Activated CD8-positive, alpha-beta memory T cell treated with anti-CD3 and anti-CD28 coated beads for 24 hours (primary cell): ENCODE measurements at places on chromosomes 5 and 9.

- no peak for DNase-seq
These were observed 144.7 kb upstream of the RAD23B start for GRCh38 chr9:107138261-107138992.

DNA sequence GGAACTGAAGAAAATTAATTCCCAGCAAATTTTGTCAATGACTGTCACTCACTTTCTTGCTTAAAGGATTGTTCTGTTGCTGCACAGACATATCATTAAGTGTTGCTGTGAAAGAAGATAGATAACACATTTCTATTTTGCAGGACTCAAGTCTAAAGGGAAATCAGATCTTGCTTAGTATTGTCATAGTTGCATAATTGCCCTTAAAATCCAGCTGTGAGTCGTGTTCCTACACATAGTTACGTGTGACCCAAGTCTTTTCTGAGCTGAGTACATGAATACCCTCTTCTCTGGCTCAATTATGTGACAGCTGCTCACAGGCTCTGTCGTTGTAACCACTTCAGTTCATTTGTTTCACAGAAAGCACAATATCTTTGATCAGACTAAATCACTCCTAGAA, 390.8 kb downstream of the DTWD2 start:
- DNase-seq: no peak

- no peak for DNase-seq
These were observed 127.9 kb upstream of the PALM2AKAP2 start for GRCh38 chr9:109652112-109652511.

DNA sequence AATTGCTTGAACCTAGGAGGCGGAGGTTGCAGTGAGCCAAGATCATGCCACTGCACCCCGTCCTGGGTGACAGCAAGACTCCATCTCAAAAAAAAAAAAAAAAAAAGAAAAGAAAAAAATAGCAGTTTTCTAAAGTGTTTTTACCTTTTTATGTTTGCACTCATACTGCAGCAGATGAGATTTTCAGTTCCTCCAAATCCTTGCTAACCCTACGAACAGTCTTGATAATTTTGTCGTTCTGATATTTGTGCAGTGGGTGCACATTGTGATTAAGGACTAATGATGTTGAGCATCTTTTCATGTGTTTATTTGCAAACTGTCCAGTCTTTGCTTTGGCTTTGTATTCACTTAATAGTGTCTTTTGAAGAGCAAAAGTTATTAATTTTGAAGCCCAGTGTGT, 42.9 kb downstream of the ZCCHC7 start:
- no peak for DNase-seq

GRCh38 chr5:53873235-53873634, 312.8 kb downstream of the NDUFS4 start:
- DNase-seq: no peak

DNA sequence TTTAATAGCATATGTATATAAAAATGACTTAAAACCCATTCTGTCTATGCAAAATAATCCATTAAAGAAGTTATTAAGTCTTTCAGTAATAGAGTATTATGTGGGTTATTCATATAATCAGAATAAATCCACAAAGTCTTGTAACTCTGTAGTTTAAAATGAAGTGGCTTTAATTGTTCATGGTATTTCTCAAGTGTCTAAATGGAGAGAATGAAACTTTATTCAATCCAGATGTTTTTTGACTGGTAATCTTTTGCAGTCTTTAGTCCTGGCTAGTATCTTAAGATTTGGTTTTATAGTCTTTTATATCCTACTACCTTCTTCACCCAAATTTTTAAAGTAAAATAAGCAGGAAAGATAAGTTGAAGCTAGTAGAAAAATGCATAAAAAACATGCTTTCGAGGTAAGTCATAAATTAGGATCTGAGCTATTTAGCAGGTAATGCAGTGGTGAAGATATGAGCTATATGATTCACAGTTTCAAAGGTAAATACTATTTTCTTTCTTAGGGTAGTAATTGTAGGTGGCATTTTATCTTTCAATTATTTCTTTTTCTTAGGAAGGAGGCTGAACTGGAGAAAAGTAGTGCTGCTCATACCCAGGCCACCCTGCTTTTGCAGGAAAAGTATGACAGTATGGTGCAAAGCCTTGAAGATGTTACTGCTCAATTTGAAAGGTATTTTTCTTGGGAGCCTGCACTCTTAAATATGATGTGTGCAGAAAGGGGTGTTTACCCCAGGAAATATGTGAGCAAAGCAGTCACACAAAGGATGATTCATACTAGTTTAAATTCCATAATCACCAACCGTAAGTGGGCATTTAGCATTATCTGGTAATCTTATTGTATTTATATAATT, 17.9 kb downstream of the HMMR start:
- DNase-seq: no peak

DNA sequence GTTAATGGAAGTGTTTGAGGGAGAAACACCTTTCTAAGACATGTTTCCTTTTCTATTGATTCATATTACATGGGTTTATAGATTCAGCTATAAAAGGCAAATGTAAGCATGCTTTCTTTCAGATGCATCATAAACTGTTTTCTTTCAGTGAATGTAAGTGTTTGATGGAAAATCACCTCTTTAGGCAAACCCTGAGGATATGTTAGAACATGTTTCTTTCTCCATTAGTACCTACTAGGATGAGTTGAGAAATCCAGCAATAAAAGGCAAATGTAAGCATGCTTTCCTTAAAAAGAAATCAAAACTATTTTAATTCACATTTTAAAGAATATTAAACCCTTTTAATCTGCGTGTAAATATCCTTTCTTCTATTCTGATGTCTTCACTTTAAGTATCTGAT, 31.6 kb downstream of the FNIP1 start:
- no peak for DNase-seq

DNA sequence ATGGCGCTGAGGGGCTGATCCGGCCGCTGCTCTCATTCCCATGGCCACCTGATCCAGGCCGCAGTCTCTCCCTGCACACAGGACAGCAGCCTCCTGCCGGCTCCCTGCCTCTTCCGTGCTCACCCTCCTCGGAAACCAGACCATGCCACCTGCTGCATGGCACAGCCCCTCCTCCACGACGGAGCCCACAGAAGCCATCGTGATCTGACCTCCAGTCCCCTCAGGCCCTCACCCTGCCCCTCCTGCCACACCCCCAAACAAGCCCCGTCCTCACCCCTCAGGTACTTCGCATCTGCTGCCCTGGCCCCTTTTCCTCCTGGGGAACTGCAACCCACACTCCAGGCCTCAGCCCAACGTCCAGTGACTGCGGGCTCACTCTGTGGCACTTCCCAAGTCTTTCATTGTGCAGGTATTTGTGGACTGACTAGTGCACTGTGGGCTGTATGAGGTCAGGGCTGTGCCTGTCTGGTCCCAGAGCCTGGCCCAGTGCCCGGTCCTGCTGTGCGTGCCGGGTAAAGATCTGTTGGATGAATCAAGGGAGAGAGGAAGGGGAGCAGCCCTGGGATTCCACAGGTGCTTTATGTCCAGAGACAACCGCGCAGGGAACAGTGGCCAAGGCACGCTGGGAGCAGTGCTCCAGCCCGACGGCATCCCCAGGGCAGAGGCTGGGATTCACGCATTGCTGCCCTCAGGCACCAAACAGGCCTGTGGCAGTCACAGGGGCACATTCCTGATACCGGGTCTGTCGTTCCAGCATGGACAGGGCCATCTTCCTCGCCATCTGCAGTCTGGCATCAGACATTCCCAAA, 86.1 kb downstream of the ADAMTS2 start:
- DNase-seq: peak; percentile 33

- DNase-seq: no peak
These were observed 112.2 kb downstream of the SCAMP1 start for GRCh38 chr5:78472469-78473106.

DNA sequence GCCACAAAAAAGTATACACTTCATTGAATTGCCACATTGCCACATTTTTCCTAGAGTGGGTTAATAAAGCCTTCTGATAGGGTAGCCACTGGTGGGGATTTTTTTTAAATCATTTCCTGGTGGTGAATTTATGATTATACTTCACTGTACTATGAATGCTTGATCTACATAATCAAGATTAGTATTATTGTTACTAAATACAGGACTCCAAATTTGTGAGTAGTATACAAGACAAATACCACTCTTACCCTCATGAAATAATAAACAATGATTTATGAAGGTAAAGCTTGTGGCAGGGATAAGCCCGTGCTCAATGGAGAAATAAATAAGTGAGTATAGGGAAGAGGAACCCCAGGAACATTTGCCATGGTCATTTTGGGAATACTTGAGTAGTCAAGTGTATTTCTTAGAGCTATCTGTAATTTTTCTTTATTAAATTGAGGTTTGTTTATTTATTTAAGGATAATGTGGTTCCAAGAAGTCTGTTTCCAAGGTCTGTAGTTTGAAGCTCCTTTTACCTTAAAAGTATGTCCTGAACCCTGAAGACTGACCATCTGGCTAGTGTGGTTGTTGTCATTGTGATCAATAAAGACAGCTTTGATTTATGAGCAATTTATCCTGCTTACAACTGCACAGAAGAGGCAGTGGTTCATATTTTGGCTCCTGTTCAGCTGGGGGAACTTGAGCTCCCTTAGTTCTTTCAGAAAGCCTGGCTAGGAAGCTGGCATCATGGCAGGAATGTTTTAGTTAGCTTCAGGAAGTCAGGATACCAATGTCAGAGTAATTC, 118.6 kb downstream of the ZSWIM6 start:
- no peak for DNase-seq

GRCh38 chr5:158175934-158176481, 317.1 kb upstream of the CLINT1 start:
- no peak for DNase-seq

DNA sequence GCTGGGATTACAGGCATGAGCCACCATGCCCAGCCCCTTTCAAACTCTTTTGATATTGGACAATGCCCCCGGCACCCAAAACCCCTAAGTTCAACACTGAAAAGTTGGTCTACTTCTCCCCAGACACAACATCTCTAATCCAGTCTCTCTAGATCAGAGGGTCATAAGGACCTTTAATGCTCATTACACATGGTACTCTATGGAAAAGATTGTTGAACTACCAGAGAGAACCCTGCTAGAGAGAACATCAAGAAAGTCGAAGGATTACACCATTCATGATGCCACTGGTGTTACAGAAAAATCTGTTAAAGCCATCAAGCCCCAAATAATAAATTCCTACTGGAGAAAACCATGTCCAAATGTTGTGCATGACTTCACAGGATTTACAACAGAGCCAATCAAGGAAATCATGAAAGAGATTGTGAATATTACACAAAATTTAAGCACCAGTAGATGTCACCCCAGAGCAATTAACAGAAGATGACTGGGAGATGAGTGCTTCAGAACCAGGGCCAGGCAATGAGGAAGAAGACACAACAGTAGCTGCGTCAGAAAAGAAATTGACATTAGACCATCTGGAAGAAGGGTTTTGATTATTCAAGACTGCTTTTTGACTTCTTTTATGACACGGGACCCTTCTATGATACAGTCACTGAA, 28.3 kb upstream of the NIPAL4 start:
- DNase-seq: no peak

DNA sequence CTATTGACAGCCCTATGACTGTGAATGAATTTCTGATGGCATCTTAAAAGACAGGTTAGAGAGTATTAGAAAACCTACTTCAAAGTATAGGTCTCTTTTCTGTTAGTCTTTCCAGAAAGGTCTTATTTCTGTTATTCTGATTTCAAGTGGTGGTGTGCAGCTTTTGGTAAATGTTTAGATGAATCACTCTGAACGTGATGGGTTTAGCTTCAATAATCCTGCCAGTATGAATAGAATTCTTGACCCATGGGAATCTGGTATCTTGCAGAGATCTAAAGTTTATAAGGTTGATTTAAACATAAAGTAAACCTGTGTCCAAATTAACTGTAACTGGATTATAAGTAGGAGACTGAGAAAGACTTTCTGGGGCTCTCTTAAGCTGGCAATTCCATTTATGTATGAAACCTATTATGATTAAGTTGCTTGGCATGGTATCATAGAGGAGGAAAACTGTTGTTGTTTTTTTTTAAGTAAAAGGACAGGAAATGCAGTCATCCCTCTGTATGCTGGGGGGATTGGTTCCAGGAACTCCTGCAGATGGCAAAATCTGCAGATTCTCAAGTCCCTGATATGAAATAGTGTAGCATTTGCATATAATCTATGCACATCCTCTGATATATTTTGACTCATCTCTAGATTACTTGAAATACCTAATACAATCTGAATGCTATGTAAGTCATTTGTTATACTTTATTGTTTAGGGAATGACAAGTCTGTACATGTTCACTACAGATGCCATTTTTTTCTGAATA, 77.0 kb upstream of the ADAMTS19 start:
- no peak for DNase-seq

- no peak for DNase-seq
These were observed 321.4 kb downstream of the MSX2 start for GRCh38 chr5:175045820-175046219.

DNA sequence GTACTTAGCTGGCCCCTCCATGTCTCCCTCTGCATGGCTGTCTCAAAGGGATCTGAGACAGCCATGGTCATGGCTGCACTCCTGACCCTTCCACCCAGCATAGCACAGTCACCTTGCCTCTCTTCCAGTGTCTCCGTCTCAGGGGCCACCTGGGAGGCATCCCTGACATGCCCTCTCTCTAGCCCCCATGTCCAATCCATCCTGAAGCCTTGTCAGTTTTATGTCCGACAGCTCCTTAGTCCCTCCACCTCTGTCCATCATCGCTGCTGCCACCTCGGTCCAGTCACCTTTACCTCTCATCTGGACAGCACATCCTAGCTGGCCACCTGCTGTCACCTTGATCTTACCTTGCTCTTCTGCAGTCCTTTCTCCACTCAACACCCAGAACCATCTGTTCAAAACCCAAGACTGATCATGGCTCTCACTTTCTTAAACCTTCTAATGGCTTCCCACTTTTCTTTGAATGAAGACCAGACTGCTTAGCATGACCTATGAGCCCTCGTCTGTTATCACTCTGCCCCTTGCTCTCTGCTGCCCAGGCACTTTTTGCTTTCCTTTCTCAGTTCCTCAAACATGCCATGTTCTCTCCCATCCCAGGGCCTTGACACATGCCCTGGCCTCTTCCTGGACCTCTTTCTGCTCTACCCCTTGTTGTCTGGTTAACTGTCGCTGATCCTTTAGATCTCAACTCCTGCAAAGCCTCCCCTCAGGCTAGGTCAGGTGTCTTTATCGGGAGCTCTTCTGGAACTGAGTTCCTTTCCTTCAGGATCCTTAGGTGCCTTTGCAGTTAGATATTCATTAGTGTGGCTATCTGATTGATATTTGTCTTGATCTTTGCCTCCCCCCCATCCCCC, 181.8 kb upstream of the PITX1 start:
- peak; percentile 43 for DNase-seq

DNA sequence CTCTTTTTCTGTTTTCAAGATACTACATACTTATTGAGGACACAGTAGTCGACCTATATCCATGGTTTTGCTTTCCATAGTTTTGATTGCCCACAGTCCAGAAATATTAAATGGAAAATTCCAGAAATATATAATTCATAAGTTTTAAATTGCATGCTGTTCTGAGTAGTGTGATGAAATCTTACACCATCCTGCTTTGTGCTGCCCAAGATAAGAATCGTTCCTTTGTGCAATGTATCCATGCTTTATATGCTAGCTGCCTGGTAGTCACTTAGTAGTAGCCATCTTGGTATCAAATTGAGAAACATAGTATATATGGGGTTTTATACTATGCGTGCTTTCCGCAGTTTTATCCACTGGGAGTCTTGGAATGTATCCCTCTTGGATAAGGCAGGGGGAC, 59.0 kb downstream of the CWC27 start:
- DNase-seq: no peak
